ENCODE measurements at places on chromosomes 7 and 10. TPM values are rescaled to one million over a fixed set of nuclear protein-coding genes. Genes with fewer than 3 reads are reported as not detected.

DNA sequence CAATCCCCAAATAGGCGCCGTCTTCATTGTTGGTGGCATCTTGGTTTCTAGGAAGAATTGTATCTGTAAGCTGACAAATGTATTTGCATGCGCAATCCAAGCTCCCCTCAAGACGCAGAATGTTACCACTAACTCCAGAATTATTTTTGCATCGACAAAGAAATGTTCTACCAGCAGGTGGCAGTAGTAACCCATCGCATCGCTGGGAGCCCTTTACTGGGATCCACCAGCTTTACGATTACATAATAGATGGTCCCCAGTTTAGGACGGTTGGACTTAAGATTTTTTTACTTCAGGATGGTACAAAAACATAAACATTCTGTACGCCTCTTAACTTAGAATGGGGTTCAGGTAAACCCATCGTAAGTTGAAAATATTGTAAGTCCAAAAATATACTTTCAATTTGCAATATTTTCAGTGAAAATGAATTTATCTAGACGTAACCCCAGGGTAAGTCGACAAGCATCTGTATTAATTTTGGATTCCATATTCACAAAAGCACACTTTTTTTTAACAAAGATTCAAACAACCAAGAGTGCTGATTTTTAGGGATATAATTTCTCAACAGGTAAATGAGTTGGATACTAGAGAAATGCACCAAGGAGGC lies 114.0 kb upstream of the COBL start:
- no peak overlapping the region for H3K27ac ChIP-seq
- H3K4me1 ChIP-seq = no peaks in the 10 kb centered on the region
- H3K36me3 ChIP-seq = no peaks in the 10 kb centered on the region
- DNase-seq = no peak
- no peaks in the 10 kb centered on the region for H3K27me3 ChIP-seq

DNA sequence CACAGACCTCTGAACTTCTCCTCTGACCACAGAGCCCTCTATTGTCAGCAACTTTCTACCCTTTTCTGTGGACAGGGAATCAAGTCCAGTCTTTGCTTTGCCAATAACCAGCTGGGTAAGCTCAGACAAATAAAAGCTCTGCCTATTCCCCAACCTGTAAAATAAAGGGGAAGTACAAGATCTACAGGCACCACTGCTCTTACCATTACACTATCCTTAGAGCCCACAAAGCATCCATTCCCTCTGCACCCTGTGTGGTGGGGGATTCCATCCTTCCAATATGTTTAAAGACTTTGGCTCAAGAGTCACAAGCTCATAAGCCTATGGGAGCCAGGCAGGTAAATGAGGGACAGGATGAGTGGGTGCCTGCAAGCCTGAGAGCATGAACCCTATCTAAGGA lies 88.2 kb downstream of the PARD3 start:
- H3K36me3 ChIP-seq = no peaks in the 10 kb centered on the region
- no peak overlapping the region for H3K4me3 ChIP-seq
- no peak for DNase-seq

CRYGN gene
- not detected for total RNA-seq

- H3K27me3 ChIP-seq = no peaks in the 10 kb centered on the region
- no peak for DNase-seq
- no peaks in the 10 kb centered on the region for H3K36me3 ChIP-seq
- no peaks in the 10 kb centered on the region for H3K4me1 ChIP-seq
- H3K27ac ChIP-seq = no peak overlapping the region
Observed at GRCh38 chr7:81236560-81236959, 317.7 kb upstream of the SEMA3C start.

- no peak overlapping the region for H3K4me3 ChIP-seq
- peaks cover 90% of the 10 kb centered on the region for H3K36me3 ChIP-seq
- H3K4me1 ChIP-seq = peaks cover 48% of the 10 kb centered on the region
- H3K27ac ChIP-seq = peak overlapping the region; percentile 35
Observed at GRCh38 chr7:130884437-130885417, 150.7 kb upstream of the KLF14 start.

- no peaks in the 10 kb centered on the region for H3K27me3 ChIP-seq
- peak within 1 kb of the TSS; percentile 96 for H3K4me3 ChIP-seq
- peaks cover 52% of the 10 kb centered on the region for H3K4me1 ChIP-seq
- H3K36me3 ChIP-seq = no peaks in the 10 kb centered on the region
Observed at GRCh38 chr7:77798394-77799077, at the start of the genes PHTF2 and TMEM60. PHTF2 (plus strand) TSS chr7:77798773. TMEM60 (minus strand) TSS chr7:77798434; CDS start chr7:77794373, 4,061 bp downstream.

DNA sequence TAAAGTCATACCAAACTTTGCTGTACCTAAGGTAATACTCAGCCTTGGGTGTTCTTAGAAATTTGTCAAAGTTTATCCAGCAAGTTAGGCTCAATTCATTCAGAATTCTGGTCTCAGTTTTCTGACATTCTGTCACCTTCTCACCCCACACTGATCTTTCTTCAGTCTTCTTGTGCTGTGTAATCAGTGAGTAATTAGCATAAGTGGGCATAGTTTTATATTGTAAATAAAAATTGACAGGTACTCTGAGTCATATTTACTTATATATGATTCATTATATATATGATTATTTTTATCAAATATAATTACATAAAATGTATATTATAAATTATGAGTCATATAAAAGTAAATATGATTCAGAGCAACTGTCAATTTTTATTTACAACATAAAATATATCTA lies 170.9 kb upstream of the MAGI2 start:
- no peaks in the 10 kb centered on the region for H3K36me3 ChIP-seq
- no peak for DNase-seq
- H3K27ac ChIP-seq = no peak overlapping the region
- no peak overlapping the region for H3K4me3 ChIP-seq

PDK4 gene
- 427 TPM for total RNA-seq

- H3K27ac ChIP-seq = no peak overlapping the region
- no peaks in the 10 kb centered on the region for H3K27me3 ChIP-seq
- no peak overlapping the region for H3K4me3 ChIP-seq
- no peaks in the 10 kb centered on the region for H3K4me1 ChIP-seq
Observed at GRCh38 chr7:81926154-81926553, 156.3 kb upstream of the HGF start.

DNA sequence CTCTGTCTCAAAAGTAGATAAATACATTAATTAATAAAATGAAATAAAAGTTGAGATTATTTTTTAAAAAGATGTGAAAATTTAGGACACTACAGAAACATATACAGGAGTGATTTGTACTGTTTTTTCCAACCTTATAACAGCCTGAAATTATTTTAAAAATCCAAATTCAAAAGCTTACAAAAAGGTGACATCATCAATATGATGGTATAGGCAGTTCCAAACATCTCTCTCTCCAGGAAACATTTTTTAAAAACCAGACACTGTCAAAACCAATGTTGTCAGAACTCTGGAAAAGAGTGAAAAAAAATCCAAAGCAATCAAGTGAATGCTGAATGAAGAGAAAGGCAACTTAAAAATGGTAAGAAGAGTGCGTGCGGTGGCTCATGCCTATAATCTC lies 76.7 kb downstream of the HHEX start:
- no peak overlapping the region for H3K27ac ChIP-seq
- no peaks in the 10 kb centered on the region for H3K27me3 ChIP-seq
- H3K4me1 ChIP-seq = peaks cover 3% of the 10 kb centered on the region
- DNase-seq = no peak
- H3K36me3 ChIP-seq = no peaks in the 10 kb centered on the region
- no peak overlapping the region for H3K4me3 ChIP-seq

DNA sequence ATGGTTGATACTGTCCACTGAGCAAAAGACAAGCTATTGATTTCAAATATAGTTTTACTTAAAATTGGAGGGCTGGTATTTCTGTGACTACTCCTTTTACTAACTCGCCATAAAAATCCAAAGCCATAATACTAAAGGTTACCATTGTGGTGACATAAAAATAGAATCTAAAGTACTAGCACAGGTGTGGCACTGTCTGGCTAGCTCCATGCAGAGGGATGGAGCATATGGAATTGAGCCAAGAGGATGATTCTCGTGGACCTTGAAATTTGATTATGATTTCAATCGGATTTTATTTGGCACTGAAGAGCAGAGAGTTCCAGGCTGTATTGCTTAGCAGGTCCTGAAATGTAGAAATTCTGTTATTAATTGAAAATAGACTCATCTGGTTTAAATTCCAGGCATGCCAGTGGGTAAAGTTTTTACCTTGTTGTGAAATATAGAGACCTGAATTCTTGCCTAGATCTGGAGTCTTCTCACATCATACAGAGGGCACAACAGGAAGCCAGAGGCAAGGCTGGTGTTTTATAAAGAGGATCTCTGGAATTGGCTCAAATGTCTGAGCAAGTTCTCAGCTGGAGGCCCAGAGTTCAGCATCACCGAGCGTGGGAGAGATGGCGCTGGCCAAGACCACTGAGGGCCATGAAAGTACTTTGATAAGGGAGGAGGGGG lies 29.9 kb upstream of the DLD start:
- DNase-seq = no peak
- H3K4me3 ChIP-seq = no peak overlapping the region
- no peak overlapping the region for H3K27ac ChIP-seq
- H3K4me1 ChIP-seq = peaks cover 13% of the 10 kb centered on the region
- no peaks in the 10 kb centered on the region for H3K36me3 ChIP-seq
- no peaks in the 10 kb centered on the region for H3K27me3 ChIP-seq

DNA sequence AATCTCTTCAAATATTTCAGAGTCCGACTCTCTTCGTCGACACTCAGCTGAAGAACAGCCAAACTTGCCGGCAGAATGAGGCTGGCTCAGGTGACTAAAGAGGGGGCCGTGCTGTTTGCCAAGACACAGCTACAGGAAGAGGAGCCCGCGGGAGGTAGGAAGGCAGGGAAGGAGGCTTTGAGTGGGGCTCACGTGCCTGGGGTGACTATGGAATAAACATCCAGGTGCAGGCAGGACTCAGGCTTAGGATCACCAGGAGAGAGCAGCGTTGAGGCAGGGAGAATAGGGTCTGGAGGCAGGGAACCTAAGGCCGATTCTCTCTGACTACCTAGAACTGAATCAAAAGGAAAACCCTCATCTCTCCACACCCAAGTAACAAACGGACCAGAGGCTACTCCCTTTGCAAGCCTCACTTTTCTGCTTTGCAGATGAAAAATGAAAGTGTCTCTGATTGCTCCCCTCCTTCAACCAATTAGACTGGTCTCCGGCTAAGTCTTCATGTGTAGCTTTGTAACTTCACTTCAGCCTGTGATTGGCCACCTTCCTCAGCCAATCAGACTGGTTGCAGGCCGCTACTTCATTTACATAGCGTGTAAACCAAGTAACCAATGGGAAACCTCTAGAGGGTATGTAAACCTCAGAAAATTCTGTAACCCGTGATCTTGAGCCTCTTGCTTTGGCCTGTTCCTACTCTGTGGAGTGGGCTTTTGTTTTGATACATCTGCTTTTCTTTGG lies 19.7 kb upstream of the BNIP3 start:
- H3K36me3 ChIP-seq = no peaks in the 10 kb centered on the region
- no peak overlapping the region for H3K4me3 ChIP-seq
- DNase-seq = no peak
- H3K4me1 ChIP-seq = peaks cover 29% of the 10 kb centered on the region
- H3K27me3 ChIP-seq = no peaks in the 10 kb centered on the region
